ENCODE measurements at places on chromosomes 2 and 18.

DNA sequence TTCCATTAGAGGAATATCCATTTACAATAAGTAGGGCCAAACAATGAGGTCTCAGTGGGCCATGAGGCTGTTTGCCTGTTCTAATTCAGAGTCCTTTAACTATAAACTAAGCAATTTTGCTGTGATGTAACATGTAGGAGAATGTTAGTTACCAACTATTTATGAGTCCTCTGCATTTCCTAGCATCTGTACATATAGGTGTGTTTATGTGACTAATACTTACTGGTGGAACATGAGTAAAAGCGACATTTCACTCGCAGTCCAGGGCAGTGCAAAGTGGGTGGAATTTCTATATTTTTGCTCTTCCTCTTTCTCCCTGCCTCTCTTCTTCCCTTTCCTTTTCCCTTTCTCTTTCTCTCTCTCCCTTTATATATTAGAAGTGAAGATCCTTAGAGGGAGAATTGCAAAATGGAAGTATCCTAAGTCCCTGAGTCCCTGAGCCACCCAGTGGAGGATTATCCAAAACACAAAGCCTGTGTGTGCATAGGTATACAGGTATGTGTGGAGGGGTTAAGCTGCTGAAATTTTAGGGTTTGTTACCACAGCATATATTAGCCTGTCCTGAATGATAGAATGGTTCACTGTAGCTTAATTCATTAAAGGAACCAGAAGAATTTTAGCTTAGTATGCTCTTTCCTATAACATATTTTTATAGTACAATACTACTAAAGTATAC, 487.0 kb upstream of the FANCL start:
- DNase-seq, result no peak

DNA sequence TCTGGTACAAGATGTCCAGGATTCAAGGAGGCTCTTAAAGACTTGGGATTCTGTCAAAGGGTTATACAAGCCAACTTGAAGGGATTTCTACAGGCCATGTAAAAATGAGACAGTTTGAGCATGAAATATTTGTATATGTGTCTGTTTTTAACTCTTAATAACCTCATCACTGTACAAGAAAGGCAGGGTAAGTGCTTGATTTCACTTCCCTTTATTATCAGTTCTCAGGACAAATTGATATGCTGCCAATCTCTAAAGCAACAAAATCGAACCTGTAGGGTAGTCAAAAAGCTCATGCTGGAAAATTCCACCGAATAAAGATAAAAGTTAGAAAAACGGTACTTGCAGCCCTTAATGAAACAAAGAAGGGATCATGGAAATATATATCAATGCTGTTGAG, 14.1 kb downstream of the COPS8 start:
- DNase-seq, result no peak

GRCh38 chr2:190979906-190980629, 33.9 kb downstream of the STAT1 start:
- DNase-seq, result no peak

- DNase-seq, result no peak
Measured at GRCh38 chr2:14182227-14182946, 450.1 kb upstream of the LRATD1 start.

- no peak for DNase-seq
Measured at GRCh38 chr18:44725300-44726058, 44.8 kb downstream of the SETBP1 start.

- DNase-seq, result no peak
Measured at GRCh38 chr2:147634826-147635225, 210.0 kb upstream of the ACVR2A start.

DNA sequence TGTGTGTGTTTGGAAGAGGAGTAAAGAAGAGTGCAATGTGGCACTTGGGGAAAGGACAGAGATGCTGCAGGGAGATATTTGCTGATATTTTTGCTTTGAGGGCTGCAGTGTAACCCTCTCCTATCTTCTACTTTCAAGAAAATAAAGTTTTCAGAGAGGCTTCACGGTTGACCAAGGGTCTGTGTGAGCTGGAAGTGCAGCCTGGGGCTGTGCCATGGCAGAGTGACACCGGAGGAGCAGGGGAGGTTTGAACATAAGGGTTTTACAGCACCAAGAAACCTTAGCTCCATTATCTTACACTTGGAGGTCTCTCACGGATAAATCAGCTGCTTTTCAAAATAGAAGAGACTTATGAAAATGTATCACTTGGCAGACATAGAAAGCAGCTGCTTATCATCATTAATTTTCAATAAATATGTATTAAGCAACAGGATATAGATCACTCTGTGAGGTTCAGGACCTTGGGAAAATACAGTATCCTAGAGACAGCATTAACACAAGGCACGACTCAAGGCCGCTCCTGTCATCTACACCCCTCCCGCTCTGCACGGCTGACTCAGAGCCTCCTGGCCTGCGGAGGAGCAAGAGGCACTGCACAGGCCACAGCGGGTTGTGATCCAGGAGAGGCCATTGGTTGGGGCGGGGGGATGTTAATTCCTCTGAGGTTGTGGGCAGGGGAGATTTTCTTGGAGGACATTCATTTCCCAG, 127.8 kb downstream of the COPS8 start:
- no peak for DNase-seq

GRCh38 chr2:25419678-25420242, 78.0 kb upstream of the DNMT3A start:
- no peak for DNase-seq

- no peak for DNase-seq
Measured at GRCh38 chr2:48715956-48716355, 39.6 kb downstream of the LHCGR start.

GRCh38 chr2:99841749-99842148, 300.6 kb downstream of the AFF3 start:
- DNase-seq, result no peak

GRCh38 chr2:118813111-118813510, 34.3 kb downstream of the EN1 start:
- DNase-seq, result no peak

DNA sequence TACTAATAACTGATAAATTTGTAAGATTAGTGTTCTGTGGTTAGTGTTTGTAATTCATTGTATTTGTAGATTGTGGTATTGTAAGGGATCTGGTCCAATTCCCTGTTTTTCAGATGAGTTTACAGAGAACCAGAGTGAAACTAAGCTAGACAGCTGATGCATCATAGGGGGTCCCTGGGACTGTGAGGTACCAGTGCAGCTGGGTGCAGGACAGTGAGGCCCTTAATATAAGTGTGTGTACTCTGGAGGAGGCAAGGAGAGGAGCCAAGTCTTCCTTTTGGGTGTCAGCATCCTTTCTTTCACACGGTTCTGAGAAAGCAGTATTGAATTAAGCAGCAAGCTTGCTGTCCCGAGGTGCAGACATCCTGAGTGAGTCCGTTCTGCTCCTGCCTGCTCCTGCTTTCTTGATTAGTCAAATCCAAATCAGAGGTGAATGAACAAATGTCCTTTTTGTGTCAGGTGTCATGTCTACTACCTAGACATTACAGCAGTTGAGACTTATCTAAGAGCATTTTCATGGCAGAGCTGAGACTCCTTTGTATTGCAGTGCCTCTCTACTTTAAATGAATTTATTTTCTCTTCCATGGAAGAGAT, 194.9 kb downstream of the MCFD2 start:
- no peak for DNase-seq

- no peak for DNase-seq
Measured at GRCh38 chr2:61423714-61424113, 47.2 kb downstream of the USP34 start.

DNA sequence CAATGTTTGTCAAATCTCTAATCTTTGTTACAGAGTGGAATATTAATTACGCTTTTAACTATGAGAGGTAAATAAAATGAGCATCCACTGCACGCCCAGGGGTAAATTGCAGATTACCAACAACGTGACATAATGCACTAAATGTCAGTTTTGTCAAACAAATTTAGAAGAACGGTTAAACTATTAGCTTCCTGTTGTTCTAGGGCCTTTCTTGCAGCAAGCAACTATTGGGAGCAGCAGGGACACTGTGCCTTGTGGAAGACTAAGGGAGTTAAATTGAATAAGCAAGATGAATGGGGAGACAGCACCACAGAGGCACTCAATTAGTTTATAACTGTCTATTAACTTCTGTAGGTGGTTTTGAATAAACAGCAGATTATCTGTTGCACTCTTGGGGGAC, 391.0 kb upstream of the RAB12 start:
- DNase-seq, result no peak

GRCh38 chr2:78383576-78383975, 641.9 kb upstream of the REG3G start:
- DNase-seq, result no peak

DNA sequence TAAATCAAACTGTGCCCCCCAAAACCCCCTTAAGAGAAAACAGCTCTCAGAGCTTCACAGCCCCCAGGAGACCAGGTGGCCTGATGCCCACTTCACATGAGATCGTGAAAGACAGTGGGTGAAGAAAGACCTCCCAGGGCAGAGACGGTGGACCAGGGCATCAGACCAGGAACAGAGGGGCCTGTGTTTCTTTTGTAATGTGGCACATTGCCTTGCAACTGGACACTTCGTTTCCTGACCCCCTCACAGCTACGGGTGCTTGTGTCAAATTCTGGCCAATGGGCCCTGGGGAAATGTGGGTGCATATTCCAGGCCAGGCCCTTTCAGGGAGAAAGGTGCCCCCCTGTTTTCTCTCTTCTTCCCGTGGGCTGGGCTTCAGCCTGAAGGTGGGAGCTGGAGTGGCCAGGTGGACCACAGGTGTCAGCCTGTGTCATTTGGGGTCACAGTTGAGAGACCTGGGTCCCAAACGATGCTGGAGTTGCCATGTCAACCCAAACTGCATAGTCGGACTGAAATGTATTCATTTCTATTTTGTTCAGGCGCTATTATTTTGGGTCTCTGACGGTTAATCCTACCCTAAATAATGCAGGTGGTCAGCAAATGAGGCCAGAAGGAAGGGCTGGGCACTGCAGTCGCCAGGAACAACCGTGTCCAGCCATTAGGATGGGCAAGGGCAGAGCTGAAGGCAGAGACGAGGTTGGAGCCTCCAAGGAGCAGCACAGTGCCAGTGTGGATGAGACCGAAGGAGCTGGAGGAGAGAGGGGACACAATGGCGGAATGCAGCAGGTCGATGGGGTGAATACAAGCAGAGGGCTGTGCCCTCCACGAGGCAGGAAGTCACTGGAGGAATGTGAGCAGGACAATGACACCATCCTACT, 338.2 kb downstream of the EIPR1 start:
- DNase-seq, result no peak

DNA sequence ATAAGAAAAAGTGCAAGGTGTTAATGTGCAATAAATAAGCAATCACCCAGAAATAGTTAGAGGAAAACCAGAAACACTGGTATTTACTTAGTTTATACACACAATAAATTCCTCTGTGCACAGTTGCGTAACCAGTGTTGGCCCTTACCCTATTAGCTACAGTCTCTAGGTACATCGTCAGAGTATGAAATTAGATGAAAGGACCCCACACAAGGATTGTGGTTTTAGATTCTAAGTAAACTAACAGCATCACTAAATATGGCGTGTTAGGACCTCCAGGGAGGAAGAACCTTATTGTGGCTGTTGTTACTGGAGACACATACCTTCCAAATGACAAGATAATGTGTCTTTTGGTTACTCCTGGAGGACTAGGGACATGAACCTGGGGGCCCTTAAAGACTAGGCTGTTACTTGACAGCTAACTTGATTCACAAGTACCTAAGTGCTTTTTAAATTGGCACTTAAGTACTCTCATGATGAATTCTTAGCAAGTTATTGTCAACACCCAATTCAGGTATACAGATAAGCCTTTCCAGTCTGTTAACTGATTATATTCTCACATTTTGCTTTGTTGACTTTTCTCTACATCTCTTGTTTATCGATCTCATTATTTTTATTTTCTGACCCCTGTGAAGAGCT, 115.3 kb downstream of the FEZ2 start:
- no peak for DNase-seq

- no peak for DNase-seq
Measured at GRCh38 chr2:240140511-240140910, at the start of gene OTOS. Gene OTOS, minus strand, starts transcription at chr2:240140658. Its CDS starts 332 bp downstream, at chr2:240140326.

DNA sequence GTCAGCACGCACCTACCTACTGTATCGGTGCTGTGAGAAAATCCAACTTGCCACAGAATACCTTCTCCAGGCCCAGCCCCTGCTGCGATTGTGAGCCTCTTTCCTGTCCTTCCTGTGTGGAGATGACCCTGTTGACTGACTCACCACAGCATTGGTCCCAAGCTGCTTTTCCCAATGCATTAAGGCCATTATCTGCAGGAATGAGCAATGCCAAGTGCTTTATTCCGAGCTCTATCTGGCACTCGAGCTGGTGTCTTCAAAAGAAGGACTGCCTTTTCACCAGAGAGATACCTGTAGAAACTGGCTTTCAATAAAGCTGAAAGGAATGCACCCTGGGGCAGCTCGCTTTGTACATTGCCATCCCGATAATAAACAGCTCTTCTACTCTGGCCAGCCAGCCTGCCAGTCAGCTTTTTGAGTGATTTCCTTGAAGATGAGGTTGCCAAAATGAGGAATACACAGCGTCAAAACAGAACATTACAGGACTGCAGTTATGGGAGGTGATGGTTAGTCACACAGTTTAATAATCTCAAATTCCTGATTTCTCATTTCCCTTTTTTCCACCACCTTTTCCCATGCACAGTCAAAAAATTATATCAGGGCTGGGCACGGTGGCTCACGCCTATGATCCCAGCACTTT, 8.3 kb upstream of the RNF103 start:
- DNase-seq, result no peak

- DNase-seq, result no peak
Measured at GRCh38 chr18:48017635-48018034, 87.2 kb upstream of the SMAD2 start.

- no peak for DNase-seq
Measured at GRCh38 chr2:96408616-96409015, 73.0 kb downstream of the NCAPH start.

DNA sequence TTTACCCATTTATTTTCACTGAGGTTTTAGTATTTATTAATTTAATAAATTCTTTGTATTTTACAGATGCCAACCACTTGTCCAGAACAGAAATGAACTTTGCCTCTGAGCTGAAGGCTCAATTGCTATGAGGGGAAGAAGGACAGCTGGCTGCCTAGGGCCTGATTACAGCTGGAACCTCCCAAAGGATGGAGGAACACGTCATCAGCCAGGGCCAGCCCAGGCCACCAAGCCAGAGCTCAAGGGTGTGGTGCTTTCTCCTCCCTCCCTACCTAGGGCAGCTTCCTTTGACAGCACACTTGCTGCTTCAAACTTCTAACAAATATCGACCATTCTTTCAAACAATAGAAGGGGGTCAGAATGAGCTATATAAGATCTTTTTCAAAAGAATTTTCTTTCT, 19.7 kb upstream of the RIOK3 start:
- no peak for DNase-seq

DNA sequence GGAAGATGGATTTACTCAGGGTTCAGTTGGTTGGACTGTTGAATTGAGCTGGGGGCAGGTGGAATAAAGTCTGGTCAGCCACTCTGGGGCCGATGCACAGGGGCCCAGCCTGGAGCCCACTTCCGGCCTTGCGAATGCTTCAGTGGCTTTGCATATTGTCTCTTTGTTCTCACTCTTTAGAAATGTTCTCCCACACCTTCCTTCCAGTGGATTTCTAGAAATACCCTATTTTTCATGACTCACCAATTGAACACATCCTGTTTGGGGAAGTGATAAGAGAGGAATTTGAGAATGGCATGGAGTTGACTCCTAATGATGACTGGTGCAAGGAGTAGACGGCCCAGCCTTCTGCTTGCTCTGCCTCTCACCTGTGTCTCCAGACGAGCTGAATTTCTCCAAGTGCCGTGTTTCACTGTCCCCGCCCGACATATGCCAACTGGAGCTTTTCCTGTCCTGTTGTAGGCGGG, 28.1 kb downstream of the ASAP2 start:
- DNase-seq, result no peak

All from iPS DF 6.9 (cell line).